ENCODE measurements at places on chromosomes 6 and 20.

- DNase-seq = peak; percentile 83
Observed at GRCh38 chr6:37653933-37654565, 43.6 kb downstream of the MDGA1 start.

GRCh38 chr6:144840619-144841018, 555.5 kb downstream of the UTRN start:
- DNase-seq = no peak

DNA sequence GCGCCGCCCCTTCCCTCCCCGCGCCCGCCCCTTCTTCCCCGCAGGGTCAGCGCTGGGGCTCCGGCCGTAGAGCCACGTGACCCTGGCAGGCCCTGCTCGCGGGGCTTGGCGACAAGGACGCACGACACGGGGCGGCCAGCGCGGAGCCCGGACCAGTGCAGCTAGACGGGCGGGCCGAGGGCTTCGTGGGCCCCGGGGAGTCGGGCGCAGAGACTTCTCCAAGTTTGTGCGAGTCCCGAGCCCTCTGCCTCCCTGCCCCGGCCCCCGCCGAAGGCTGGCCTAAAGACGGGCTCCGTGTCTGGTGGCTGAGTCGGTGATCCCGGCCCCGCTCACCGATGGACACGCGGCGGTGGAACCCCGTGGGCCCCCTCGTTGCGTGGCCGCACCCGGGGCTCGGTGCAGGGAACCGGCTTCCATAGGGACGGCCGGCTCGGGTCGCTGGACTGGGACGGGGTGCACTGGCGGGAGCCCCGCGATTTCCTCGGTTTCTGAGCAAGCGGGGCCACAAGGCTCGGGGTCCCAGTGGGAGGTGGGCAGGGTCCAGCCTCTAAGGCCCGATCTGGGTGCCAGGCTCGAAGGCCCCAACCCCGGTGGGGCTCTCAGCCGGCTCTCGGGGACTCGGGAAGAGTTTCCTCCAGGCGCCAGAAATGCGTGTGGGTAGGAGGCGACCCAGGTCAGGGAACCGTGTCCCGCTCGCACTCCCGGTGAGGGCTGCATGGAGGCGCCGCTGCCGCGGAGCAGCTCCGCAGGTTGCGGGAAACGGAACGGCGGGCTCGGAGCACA, 452 bp upstream of the GATA5 start:
- DNase-seq = peak; percentile 71

- no peak for DNase-seq
Observed at GRCh38 chr6:15881150-15881549, 218.3 kb upstream of the DTNBP1 start.

DNA sequence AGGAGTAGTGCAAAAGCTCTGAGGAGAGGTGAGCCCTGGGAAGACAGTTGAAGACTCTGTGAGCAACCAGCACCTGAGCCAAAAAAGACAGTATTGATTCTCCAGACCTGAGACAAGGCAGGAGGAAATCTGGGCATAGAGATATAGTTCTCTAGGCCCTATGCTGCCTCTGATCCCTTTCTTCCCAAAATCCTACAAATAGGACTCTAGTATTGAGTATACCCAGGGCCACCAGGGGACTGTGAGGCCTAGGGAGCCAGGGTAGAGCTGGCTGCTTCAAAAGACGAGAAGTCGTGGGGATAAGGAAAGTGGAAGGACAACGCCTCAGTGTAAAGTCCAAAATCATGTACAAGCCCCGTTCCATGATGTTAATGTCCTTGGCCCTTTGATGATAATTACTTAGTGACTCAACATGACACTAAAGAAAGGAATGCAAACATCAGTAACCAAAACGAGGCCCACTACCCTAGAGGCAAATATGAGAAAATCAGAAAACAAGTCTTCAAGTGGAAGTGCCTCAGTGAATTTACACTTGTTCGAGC, 197.3 kb upstream of the PROKR2 start:
- DNase-seq = no peak

- peak; percentile 74 for DNase-seq
Observed at GRCh38 chr6:107653183-107653580, 163.3 kb downstream of the SOBP start.

- DNase-seq = no peak
Observed at GRCh38 chr6:23696992-23697391, 429.0 kb upstream of the NRSN1 start.

DNA sequence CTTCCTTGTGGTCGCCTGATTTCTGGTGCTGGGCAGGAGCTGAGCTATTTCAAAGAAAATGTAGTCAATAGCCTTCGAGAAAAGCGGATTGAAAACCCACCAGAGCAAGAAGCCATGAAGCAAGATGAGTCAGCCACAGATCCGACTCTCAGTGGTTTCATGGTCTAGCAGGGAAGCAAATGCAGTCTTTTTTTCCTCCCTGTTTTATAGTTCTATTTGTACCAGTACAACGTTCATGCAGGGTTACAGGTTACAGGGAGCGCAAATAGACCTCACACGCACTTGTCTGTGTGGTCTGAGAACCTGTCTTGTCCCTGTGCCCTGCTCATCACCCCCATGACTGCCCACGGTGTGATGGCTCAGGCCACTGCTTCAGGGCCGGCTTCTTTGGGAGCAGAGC, 309.8 kb upstream of the SUPT3H start:
- no peak for DNase-seq

- DNase-seq = no peak
Observed at GRCh38 chr6:69812746-69813427, 16.1 kb upstream of the LMBRD1 start.

GRCh38 chr6:106255306-106255705, 70.3 kb downstream of the ATG5 start:
- no peak for DNase-seq

GRCh38 chr6:108312605-108313004, 17.8 kb downstream of the AFG1L start:
- no peak for DNase-seq

Data from K562 (cell line).